ENCODE measurements at places on chromosomes 3 and 15. TPM values are rescaled to one million over a fixed set of nuclear protein-coding genes. Genes with fewer than 3 reads are reported as not detected.
A peak's percentile ranks its signal among the peaks of the same experiment; 100 is the strongest.

SPG11 gene
- total RNA-seq: 96.3 TPM

DNA sequence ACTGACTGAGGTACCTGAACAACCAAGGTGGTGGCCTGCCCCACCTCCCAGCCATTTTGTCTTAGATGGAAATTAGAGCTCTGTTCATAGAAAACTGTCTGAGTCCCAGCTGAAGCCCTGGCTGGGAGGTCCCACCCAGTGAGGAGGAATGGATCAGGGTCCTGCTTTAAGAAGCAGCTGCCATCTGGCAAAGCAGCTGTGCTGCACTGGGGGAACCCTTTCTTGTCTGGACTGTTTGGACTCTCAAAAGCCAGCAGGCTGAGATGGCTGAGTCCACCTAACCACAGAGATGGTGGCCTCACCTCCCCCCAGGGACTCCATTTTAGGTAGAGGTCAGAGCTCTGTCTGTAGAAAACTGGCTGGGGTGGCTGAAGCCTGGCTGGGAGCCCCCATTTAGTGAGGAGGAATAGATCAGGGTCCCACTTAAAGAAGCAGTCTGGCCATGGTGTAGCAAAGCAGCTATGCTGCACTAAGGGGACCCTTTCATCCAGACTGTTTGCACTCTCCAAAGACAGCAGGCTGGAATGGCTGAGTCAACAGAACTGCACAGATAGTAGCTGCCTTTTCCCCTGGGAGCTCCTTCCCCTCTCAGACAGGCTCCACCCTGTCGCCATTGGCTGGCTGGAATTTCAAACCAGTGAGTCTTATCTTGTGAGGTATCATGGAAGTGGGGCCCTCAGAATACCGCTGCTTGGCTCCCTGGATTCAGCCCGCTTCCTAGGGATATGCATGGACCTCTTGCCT is 116.9 kb downstream of the EPHA6 start:
- H3K4me3 ChIP-seq: no peak overlapping the region
- H3K36me3 ChIP-seq: no peaks in the 10 kb centered on the region
- no peaks in the 10 kb centered on the region for H3K27me3 ChIP-seq
- no peaks in the 10 kb centered on the region for H3K4me1 ChIP-seq
- no peak overlapping the region for H3K27ac ChIP-seq

TMEM108 gene
- 3.6 TPM for total RNA-seq

GRCh38 chr3:129162729-129163579 is 2.1 kb upstream of the ISY1 start:
- H3K4me1 ChIP-seq: no peaks in the 10 kb centered on the region
- peak overlapping the region; percentile 8 for H3K27ac ChIP-seq
- no peak overlapping the region for H3K4me3 ChIP-seq
- peaks cover 2% of the 10 kb centered on the region for H3K36me3 ChIP-seq

All from aorta (tissue), 5 donors.